Heart right ventricle (tissue), 16 donors: ENCODE measurements at places on chromosomes 12 and 14. TPM values are rescaled to one million over a fixed set of nuclear protein-coding genes. Genes with fewer than 3 reads are reported as not detected.

Gene RHOJ
- 11.5 TPM for total RNA-seq

Gene OR4Q2
- total RNA-seq, result not detected

Gene TAS2R46
- total RNA-seq, result not detected

Gene TMEM233
- total RNA-seq, result 0.49 TPM

Gene IFT81
- total RNA-seq, result 8.8 TPM

Gene KRT79
- total RNA-seq, result not detected

Gene CS
- total RNA-seq, result 862 TPM

Gene LAG3
- not detected for total RNA-seq

Gene MLF2
- total RNA-seq, result 135 TPM

Gene C12orf56
- total RNA-seq, result not detected

Gene TRHDE
- 0.12 TPM for total RNA-seq

Gene PMEL
- 1.3 TPM for total RNA-seq

Gene ADAMTS20
- total RNA-seq, result not detected

Gene RTL1
- not detected for total RNA-seq

Gene PLCZ1
- total RNA-seq, result not detected

Gene BTBD7
- total RNA-seq, result 20.5 TPM

Gene SSTR1
- 0.47 TPM for total RNA-seq

DNA sequence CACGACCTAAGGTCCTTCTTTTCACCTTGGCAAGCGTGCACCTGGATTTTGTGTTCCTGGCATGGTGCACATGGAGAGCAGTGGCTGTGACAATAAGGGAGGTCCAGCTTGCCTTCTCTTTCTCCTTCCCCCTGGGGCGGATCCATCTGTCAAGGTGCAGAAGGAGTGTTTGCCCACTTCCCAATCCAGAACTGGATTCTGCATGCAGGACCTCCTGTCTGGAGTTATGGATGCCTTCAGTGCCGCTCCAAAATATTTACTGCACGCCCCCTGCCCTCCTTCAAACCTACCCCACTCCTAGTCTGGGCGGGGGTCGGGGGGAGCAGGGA is 192.7 kb downstream of the DPF3 start:
- DNase-seq, result no peak

DNA sequence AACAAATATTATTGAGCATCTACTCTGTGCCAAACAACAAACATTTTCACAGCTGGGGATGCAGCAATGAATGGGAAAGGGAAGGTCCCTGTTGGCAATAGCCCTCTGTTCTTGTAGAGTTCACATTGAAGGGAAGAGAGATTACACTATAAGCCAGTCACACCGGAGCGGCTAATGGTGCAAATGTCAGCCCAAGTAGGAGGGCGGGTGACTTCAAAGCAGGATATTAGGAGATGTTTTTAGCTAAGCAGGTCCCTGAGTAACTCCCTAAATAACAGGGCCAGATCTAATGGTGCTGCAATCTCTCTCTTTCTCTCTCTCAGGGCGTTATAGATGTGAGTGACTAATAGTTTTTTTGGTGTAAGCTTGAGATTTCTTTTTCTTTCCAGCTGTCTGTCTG is 30.7 kb downstream of the FLVCR2 start:
- no peak for DNase-seq

GRCh38 chr12:8742501-8742900 is 44.7 kb downstream of the RIMKLB start:
- no peak for DNase-seq

DNA sequence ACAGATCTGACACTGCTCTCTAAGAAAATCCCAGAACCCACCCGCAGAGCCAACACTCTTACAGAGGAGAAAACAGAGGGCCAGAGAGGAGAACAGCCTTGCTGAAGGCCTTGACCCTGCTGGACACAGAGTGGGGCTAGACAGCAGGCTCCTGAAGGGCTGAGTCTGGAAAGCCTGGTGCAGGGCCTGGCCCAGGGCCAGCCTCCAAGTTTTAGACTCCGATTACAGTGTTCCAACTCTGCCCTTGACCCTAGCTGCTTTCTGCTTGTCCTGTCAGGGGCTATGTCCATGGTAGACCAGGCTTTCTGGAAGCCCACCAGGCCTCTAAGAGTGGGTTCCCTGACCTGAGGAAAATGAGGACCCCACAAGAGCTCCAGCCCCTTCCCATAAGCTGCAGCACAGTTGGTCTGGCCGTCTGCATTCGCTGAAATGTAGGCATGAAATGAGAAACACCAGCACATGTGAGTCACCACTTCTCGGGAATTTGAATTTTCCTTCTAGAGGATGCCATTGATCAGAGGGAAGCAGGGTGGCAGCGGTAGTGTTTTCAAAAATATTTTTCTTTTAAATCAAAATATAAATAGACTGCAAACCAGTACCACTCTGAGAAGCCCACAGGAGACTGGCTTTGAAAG is 154.4 kb downstream of the CALM1 start:
- DNase-seq, result no peak

DNA sequence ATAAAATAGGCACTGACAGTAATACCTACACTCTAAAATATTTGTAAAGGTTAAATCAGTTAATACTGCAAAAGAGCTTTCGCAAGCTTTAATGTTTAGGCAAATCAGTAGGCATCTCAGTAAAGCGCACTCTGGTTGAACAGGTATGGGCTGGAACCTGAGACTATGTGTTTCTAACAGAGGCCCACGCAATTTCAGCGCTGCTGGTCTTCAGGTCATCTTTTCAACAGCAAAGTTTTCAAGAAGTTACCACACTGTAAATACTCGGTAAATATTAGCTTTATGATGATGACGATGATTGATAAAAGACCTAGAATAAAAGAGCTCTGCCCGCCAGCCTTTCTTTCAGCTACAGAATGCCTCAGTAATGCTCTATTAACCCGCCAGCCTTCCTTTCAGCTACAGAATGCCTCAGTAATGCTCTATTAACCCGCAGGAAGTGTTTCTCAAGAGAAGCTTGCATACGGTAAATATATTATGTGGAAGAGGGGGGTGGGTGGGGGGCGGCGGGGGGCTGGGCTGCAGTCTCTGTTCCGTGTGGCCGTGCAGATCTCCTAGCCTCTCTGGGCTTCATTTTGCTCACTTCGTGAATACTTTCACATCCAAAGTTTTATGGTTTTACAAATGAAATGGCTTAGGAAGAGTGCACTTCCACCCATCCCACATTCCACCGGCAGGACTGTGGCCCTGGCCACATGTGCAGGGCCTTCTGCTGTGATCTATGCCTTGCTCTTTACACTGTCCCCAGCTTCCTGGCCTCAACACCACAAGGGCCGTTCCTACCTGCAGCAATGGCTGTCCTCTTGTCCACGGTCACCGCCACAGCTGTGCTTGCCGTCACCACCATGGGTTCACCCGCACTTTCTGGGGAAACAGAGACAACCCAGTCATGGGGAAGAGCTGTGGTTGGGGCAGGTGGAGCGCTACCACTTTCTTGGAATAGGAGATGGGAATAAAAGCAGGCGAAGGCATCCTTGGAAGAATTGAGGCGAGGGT is 19.9 kb downstream of the LRTM2 start:
- DNase-seq, result no peak

- DNase-seq, result no peak
These were observed 200.6 kb downstream of the AEBP2 start for GRCh38 chr12:19639781-19640415.

GRCh38 chr12:104909761-104910160 is 48.3 kb downstream of the SLC41A2 start:
- no peak for DNase-seq

DNA sequence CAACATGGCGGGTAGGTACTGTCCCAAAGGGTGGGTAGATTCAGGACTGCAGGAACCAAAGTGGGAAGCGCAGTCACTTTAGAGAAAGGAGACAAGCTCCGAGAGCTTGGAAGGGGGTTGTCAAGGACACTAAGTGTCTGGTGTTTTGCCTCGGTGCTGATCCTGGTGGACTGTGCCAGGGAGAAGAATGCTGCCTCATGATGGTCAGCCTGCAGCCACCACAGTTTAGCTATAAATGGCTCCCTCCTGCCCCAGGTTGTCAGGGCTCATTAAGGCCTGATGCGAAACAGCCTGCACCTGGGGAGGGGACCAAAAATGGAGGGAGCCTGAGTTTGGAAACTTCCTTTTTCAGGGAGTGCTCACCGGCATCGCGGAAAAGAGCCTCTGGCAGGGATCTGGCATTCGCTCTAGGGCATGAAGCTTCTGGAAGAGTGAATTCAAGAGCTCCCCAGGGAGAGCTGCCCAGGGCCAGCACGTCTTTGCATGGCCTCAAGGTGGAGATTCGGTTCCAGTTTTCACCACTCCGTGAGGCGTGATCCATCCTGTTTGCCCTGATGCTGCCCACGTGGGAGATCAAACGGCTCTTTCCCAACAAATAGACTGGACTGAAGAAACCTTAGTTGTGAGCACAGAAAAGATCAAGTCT is 164.0 kb downstream of the FOXN3 start:
- no peak for DNase-seq

- DNase-seq, result peak; percentile 68
These were observed 2.7 kb upstream of the CRIP2 start for GRCh38 chr14:105471823-105472485.

DNA sequence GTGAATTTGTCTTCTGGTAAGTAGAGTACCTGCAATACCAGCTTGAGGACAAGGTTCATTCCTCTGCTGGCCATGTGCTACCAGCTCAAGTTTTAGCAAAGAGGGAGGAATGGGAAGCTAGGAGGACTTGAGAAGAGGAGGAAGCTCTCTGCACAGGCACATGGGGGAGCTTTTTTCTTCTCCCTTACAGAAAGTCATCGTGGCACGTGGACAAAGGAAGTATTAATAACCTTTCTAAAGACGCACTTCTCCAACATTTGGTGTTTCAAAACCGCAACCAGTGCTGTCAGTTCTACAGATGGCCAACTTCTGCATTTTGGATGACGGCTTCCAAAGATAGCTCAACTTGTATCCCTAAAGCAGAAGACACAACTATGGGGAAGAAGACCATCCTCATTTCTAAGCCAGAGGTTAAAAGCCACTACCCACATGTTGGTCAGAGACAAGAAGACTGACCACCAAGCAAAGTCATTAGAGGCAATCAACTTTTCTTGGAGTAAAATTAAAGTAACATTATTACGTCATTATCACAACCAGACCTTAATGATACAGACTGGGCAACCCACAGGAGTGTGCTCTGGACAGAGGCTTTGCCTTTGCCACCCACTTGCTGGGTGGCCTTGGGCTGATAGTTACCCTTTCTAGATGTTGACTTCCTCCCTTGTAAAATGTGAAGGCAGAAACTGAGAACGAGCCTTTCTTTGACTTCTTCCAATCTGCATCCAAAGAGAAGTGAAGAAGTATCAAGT is 12.3 kb upstream of the TMED10 start:
- no peak for DNase-seq

- DNase-seq, result no peak
These were observed 62.5 kb downstream of the TPH2 start for GRCh38 chr12:72000969-72001648.

DNA sequence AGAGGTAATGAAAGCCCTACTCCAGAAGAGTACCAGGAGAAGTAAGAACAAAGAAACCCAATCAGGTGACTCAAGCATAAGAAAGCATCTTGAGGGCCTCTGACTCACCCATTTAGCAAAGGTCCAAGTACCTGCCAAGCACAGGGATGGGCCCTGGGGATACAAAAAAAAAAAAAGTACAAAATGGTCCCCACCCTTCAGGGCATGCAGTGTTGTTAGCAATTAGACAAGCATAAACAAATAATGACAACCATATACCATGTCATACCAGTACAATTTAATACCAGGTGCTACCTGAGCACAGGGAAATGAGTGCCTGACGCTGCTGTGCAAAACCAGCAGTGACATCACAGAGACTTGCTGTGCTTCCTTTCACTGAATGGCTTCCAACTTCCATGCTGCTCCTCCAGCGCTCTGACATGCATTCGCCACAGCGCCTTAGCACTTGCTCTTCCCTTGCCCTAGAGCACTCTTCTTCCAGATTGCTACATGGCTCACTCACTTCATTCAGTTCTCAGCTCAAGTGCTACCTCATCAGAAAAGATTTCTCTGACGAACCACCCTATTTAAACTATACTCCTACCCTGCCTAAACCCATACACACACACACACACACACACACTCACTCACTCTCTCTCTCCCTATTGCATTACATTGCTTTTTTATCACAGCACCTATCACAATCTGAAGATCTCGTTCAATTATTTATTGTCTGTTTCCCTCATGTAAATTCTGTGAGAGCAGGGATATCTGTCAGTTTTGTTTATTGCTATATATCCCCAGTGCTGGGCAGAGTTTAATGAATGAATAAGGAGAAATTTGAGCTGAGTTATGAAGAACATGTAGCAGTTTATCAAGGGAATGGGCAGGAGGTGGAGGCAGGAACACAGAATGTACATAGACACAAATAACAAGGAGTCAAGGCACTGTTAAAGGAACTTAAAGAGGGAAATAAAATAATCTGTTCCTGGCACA is 12.9 kb upstream of the EPS8 start:
- no peak for DNase-seq

GRCh38 chr12:39692258-39692853 is 72.8 kb upstream of the ABCD2 start:
- DNase-seq, result no peak

GRCh38 chr14:102579696-102580549 is 12.5 kb upstream of the RCOR1 start:
- peak; percentile 29 for DNase-seq

- DNase-seq, result no peak
These were observed 39.6 kb downstream of the CMKLR1 start for GRCh38 chr12:108299516-108299915.

- DNase-seq, result no peak
These were observed 61.1 kb downstream of the RAB35 start for GRCh38 chr12:120055231-120056000.

DNA sequence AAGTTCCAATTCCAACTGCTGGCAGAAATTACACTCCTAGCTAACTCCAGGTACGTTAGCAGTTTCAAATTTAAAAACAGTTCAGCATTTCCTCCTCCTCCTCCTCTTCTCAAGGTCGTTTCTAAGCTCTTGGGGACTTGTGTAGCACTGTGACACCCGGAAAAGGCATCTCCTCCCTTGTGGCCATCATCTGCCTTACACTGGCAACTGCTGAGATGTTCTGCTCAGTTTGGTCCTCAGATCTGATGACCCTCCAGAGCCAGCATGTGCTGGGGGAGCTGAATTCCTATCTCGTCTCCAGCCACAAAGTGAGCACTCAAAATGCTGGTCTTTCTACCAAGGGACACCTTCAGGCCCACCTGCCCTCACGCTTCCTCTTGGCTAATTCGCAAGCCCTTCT is 43.5 kb upstream of the CDKN3 start:
- no peak for DNase-seq

DNA sequence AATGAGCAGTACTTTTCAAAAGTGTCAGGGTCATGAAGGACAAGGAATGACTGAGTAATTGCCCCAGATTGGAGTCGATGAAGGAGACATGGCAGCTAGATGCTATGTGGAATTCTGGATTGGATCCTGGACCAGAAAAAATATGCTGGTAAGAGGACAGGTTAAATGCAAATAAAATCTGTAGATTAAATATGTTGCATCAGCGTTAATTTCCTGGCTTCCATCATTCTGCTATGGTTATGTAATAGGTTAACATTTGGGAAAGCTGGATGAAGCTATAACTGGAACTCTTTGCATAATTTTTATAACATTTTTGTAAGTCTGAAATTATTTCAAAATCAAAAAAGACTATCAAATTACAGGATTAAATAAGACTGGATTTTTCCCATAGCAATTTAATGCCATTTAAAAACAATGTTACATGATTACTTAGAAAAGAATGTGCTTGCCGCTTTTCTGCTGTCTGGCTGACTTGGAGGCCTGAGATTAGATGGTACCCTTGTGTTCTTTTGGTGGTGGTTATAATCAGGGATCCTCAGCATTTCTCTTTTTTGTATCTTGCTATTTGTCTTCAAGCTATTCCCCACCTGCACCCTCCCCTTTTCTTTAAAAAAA is 65.1 kb downstream of the FBXW8 start:
- DNase-seq, result no peak
